ENCODE measurements at places on chromosomes 16 and 17.
A peak's percentile ranks its signal among the peaks of the same experiment; 100 is the strongest.

DNA sequence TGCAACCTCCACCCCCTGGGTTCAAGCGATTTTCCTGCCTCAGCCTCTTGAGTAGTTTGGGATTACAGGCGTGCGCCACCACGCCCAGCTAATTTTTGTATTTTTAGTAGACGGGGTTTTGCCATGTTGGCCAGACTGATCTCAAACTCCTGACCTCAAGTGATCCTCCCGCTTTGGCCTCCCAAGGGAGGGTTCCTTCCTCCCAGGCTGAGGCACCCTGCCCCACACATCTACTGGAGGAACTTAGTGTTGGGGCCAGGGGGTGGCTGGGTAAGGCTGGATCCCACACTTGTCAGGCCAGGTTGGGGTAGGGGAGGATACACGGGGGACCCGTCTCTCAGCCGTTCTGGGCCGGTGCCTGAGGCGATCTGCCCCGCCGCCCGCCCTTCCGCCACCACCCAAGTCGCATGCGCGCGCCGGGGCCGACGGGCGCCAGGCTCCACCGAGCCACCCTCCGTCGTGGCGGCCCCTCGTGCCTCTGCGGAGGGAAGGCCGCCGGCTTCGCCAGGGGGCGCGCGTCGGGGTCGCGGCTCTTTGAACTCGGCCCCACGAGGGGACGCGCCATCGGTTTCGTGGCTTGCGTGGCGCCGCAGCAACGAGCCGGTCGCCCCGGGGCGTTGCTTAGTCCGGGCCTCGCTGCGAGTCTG, 15.9 kb downstream of the GRB7 start:
- no peak for DNase-seq
- peak overlapping the region; percentile 92 for H3K27ac ChIP-seq
- H3K36me3 ChIP-seq, result no peaks in the 10 kb centered on the region
- peaks cover 18% of the 10 kb centered on the region for H3K4me1 ChIP-seq

GRCh38 chr17:81550830-81551457, 1.2 kb downstream of the FAAP100 start:
- peak; percentile 80 for DNase-seq
- no peaks in the 10 kb centered on the region for H3K27me3 ChIP-seq
- H3K27ac ChIP-seq, result no peak overlapping the region

- H3K27me3 ChIP-seq, result no peaks in the 10 kb centered on the region
- no peaks in the 10 kb centered on the region for H3K36me3 ChIP-seq
- no peak within 1 kb of the TSS for H3K27ac ChIP-seq
Observed at GRCh38 chr17:76141212-76142038, at the start of gene FOXJ1. Gene FOXJ1 (minus strand): TSS chr17:76141245. CDS start chr17:76140395, 850 bp downstream.

GRCh38 chr17:50111673-50112655, 16.8 kb downstream of the PDK2 start:
- peak overlapping the region; percentile 44 for H3K27ac ChIP-seq
- DNase-seq, result peak; percentile 70
- H3K27me3 ChIP-seq, result no peaks in the 10 kb centered on the region
- H3K36me3 ChIP-seq, result no peaks in the 10 kb centered on the region
- H3K4me3 ChIP-seq, result no peak overlapping the region

DNA sequence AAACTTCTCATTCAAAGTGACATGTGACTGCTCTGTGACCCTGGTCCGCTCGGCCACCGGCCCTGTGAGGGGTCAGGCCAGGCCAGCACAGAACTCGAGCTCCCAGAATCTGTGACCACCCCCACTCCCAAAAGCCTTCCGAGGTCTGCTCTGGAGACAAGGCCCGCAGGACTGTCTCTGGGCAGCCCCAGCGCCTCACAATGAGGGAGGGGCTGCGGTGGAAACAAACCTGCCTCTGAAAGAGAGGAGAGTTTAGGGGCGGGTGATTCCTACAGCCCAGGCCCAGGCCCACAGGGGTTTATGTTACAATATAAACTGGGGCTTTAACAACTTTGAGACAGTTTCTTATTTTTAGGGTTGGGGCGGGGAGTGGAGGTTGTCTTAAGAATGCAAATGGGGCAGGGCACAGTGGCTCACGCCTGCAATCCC, 19.9 kb downstream of the IGFBP4 start:
- no peaks in the 10 kb centered on the region for H3K4me1 ChIP-seq
- H3K4me3 ChIP-seq, result no peak overlapping the region
- H3K27me3 ChIP-seq, result no peaks in the 10 kb centered on the region

- peaks cover 50% of the 10 kb centered on the region for H3K36me3 ChIP-seq
- no peaks in the 10 kb centered on the region for H3K27me3 ChIP-seq
- no peak overlapping the region for H3K4me3 ChIP-seq
- H3K27ac ChIP-seq, result no peak overlapping the region
Observed at GRCh38 chr17:75811174-75811573, 26.6 kb downstream of the UNK start.

DNA sequence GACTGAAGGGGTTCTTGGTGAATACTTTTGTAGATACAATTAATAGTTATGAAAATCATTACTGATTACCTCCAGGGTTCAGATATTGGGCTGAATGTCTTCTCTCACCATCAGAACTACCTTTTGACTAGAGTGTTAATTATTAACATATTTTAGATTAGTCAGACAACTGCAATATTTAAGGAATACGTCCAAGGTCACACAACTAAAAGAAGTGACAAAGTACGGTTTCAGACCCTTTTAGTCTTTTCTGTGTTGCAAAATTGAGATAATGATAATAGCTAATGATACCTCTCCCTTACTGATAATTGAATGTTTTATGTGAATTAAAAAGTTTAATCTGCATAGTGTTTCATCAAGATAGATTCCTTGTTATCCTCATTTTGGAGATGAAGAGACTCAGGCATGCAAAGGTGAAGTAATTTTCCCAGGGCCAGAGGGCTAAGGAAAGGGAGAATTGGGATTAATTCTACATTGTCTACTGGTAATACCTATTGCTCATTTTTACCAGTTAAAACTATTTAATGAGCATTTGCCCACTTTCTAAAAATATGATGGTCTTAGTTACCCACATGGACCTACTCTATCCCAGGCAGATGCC, 107.3 kb downstream of the WWOX start:
- H3K4me3 ChIP-seq, result no peak overlapping the region
- H3K27ac ChIP-seq, result no peak overlapping the region
- H3K36me3 ChIP-seq, result no peaks in the 10 kb centered on the region
- H3K27me3 ChIP-seq, result no peaks in the 10 kb centered on the region
- peaks cover 9% of the 10 kb centered on the region for H3K4me1 ChIP-seq
- no peak for DNase-seq

DNA sequence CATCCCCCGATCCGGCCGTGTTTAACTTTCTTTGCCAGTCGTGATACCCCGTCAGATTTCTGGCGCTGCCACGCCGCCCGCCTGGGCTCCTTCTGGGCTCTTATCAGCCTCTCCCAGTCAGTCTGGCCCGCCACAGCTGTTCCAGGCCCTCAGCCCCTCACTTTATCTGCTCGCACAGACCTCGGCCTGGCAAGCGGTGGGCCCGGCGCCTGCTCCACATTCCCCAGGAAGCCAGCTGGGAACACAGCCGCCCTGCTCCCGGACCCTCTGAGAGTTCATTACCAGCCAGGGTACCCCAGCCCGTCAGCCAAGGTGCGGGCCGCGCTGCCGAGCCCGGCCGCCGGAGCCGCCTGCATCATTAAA, 157.5 kb downstream of the ZNF423 start:
- H3K4me1 ChIP-seq, result no peaks in the 10 kb centered on the region
- H3K27ac ChIP-seq, result no peak overlapping the region
- no peak overlapping the region for H3K4me3 ChIP-seq
- no peak for DNase-seq
- no peaks in the 10 kb centered on the region for H3K36me3 ChIP-seq

DNA sequence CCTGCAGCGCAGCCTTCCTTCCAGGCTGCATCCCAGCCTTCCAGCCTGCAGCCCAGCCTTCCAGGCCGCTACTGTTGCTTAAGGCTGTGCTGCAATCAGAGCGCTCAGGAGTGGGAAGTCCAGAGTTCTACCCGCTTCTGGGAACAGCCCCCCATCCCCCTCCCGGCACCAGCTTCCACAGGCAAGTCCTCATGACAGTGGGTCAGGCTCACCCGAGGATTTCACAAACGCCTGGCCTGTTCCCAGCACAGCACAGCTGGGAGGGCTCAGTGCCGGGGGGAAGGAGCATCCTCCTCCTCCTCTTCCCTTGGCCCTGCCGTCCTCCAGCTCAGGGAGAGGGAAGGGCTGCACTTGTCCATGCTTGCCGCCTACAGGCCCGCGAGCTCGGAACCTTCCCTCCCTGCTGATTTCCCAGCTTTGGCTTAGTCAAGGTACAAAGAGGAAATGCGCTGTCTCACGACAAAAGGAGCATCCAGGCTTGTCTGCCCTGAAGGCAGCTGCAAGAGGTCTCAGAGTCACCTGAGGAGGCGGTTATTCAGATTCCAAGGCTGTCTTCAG, 8.3 kb downstream of the SOCS3 start:
- peaks cover 5% of the 10 kb centered on the region for H3K4me1 ChIP-seq
- peak; percentile 84 for DNase-seq
- no peak overlapping the region for H3K4me3 ChIP-seq
- H3K27me3 ChIP-seq, result no peaks in the 10 kb centered on the region
- no peak overlapping the region for H3K27ac ChIP-seq

- H3K4me1 ChIP-seq, result no peaks in the 10 kb centered on the region
- no peaks in the 10 kb centered on the region for H3K27me3 ChIP-seq
- no peak overlapping the region for H3K27ac ChIP-seq
Observed at GRCh38 chr17:16150251-16150856, 65.0 kb downstream of the NCOR1 start.

GRCh38 chr17:8966926-8967325, 1.4 kb upstream of the PIK3R5 start:
- no peak overlapping the region for H3K27ac ChIP-seq
- H3K4me1 ChIP-seq, result no peaks in the 10 kb centered on the region
- no peak overlapping the region for H3K4me3 ChIP-seq
- DNase-seq, result no peak
- peaks cover 3% of the 10 kb centered on the region for H3K27me3 ChIP-seq

DNA sequence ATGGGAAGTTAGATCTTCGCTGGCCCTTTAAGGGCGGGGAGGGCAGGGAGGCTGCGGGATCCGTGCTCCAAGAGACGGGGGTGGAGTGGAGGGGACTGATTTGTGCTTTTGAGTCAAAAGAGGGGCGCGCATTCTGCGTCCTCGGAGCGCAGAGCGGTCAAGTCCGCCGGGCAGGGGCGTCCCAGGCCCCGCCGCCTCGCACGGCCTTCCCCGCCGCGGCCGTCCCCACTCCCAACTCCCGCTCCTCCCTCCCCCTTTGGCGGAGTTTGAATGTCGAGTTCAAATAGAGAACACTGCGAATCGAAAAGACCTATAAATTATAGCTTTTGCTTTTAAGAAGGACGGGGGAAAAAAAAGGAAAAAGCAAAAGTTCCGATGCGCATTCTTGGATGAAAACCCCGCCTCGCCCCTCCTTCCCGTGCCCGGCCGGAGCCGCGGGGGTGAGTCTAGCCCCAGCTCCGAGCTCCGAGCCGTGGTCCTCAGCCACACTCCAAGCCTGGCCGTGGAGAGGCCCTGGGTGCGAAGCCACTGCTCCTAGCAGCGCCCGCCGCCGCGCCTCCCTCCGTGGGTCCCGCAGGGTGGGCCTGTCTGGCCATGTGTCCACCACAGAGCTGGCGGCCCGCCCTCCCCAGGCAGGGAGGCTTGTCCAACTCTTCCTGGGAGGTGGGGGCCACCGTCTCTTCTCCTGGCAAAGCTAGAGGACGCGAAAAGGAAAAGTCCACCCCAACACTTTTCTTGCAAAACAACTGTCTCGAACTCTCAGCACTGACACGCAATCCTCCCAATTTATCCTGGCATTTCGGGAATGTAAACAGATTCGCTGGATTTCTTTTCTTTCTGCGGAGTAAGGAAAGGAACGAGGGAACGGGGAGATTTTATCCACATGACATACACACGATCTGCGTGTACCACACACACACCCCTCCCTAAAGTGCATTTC, 3.6 kb downstream of the CBX8 start:
- H3K4me3 ChIP-seq, result no peak overlapping the region
- H3K36me3 ChIP-seq, result no peaks in the 10 kb centered on the region
- peaks cover 20% of the 10 kb centered on the region for H3K4me1 ChIP-seq
- peaks cover 16% of the 10 kb centered on the region for H3K27me3 ChIP-seq
- no peak overlapping the region for H3K27ac ChIP-seq

DNA sequence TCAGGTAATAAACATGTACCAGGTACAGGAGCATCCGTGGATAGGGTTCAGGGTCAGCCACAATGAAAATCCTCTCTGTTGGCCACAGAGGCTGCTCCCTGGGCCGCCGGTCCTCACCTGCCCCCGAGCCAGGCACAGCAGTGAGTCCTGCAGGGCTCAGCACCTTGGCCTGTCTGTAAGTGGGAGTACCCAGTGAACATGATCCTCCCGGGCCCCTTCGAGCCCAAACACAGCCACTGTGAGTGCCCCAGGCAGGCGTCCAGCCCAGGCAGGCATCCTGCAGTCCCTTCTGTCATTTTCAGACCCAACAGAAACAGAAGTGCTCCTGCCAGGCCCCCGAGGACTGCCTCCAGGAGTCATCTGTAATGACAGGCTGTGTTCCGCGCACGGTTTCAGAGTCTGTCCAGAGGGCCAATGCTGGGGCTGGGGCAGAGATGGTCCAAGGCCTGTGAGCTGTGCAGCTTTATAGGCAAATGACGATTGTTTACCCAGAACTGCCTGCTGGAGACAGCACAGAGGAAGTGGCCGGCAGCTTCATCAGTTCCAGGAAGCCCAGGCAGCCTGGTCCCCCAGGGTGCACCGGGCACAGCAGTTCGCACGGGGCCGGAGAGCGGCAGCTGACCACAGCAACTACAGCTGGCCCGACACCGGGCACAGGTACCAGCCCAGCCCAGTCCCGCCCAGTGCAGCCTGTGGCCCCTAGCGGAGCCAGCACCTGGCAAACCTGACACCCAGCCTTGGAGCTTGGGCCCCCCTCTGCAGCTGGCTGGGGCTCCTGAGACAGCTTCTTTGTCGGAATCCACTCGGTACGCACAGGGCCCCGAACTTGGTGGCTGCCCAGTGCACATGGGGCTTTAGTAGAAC, 13.2 kb downstream of the SLC7A5 start:
- no peaks in the 10 kb centered on the region for H3K27me3 ChIP-seq
- DNase-seq, result no peak
- H3K36me3 ChIP-seq, result no peaks in the 10 kb centered on the region
- peak overlapping the region; percentile 78 for H3K27ac ChIP-seq

- peaks cover 31% of the 10 kb centered on the region for H3K4me1 ChIP-seq
- no peak for DNase-seq
- H3K36me3 ChIP-seq, result no peaks in the 10 kb centered on the region
Observed at GRCh38 chr17:42920922-42921321, 20.3 kb downstream of the G6PC1 start.

GRCh38 chr17:57296231-57296630, 39.9 kb downstream of the MSI2 start:
- no peaks in the 10 kb centered on the region for H3K4me1 ChIP-seq
- DNase-seq, result no peak
- no peak overlapping the region for H3K27ac ChIP-seq
- H3K36me3 ChIP-seq, result no peaks in the 10 kb centered on the region

Data from pancreas (tissue), 10 donors.